ENCODE measurements at places on chromosomes 6 and 20.

GRCh38 chr6:166614589-166614988 is 12.5 kb downstream of the RPS6KA2 start:
- DNase-seq = no peak

DNA sequence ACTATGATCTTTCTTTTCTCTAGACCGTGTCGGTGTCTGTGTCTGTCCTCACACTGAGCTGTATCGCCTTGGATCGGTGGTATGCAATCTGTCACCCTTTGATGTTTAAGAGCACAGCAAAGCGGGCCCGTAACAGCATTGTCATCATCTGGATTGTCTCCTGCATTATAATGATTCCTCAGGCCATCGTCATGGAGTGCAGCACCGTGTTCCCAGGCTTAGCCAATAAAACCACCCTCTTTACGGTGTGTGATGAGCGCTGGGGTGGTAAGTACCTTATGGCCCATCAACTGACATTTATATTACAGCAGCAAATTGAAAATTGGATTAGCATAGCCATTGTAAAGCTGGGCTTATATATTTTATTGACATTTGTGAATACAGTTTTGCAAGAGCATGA is 72.2 kb upstream of the GFRAL start:
- DNase-seq = no peak

GRCh38 chr6:3422435-3423070 is 34.3 kb downstream of the SLC22A23 start:
- no peak for DNase-seq

DNA sequence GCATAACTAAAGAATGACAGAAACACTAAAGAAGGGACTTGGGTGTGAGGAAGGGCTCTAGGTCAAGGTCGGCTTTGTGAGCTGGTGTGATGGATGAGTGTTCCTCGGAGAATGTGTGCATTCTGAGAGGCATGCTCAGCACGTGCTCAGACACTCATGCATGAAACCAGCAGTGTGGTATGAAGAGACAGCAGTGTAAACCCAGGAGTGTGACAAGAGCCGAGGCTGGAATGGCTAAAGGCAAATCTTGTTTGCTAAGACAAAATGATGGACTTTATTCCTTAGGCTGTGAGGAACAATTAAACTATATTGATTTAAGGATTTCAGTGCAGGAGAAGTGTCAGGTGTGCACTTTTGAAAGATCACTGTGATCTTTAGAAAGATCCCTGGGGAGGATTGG is 107.4 kb upstream of the MAP7 start:
- DNase-seq = no peak

DNA sequence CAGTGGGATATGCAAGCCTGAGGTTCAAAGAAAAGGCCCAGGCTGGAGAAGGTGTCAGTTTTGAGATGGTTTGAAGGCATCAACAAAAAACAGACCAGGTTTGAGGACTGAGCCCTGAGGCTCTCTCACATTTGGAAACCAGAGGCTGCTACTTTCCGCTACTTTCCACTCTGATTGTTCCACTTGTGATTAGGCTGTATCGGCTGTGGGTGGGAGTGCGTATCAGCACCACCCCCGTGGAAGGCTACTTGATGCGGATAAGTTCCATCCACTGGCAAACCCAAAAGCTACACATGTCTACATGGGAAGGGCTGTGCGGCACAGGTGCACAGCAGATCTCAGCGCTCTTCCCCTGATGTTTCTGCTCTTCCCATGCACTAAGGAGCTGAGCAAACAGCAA is 198.7 kb downstream of the GMPR start:
- DNase-seq = no peak

All from foreskin melanocyte (primary cell).